Fibroblast of lung (primary cell): ENCODE measurements at places on chromosomes 4 and X. TPM values are rescaled to one million over a fixed set of nuclear protein-coding genes. Genes with fewer than 3 reads are reported as not detected.

Gene EDA2R
- 15.7 and 21.0 TPM in 2 replicates for total RNA-seq

Gene ARMCX1
- total RNA-seq, result 70.4 and 79.4 TPM in 2 replicates

Gene CPE
- 51.7 and 63.2 TPM in 2 replicates for total RNA-seq

Gene SOWAHB
- under 0.01 and 0.17 TPM in 2 replicates for total RNA-seq

Gene CHRDL1
- 4.5 and 9.0 TPM in 2 replicates for total RNA-seq

Gene HPGDS
- total RNA-seq, result not detected in 2 replicates

Gene PABPC1L2A
- total RNA-seq, result not detected in 2 replicates

Gene UCHL1
- total RNA-seq, result 282 and 397 TPM in 2 replicates

Gene SYN1
- under 0.01 and 0.17 TPM in 2 replicates for total RNA-seq

Gene FAM9B
- total RNA-seq, result not detected in 2 replicates

- DNase-seq, result no peak
These were observed 72.1 kb upstream of the FAM241A start for GRCh38 chr4:112073181-112073580.

DNA sequence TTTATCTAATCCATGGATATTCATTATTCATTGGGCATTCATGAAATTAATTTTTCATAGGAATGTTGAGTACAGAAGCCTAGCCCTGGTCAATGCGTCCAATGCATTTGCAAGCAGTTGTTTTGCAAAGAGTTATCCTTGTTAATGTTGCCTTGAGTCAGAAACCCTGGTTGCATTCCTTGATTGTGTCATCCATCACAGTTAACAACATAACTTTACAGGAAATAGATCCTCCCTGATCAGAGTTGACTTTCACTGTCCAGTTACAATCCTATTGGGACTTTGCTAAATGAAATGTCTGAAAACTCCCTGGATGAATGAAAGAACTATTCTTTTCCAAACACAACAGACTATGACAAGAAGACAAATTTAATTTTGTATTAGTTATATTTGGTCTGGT, 924.3 kb upstream of the SLIT2 start:
- DNase-seq, result no peak

DNA sequence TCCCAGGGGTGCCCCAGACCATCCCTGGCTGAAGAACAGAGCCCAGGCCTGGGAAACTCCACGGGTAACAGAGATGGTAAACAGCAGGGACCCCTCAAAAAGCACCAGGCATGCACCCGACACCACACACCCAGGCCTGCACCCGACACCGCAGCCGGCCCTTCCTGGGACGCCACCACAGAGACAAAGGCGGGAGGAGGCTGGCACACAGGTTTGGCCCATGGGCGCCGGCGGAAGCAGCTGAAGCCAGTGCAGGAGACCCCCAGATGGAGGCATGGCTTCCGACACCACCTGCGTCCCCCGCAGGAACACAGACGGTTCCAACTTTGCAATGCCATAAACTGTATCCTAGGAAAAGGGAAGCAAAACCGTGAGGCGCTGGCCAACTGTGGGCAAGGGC, 22.3 kb downstream of the CTBP1 start:
- DNase-seq, result no peak

DNA sequence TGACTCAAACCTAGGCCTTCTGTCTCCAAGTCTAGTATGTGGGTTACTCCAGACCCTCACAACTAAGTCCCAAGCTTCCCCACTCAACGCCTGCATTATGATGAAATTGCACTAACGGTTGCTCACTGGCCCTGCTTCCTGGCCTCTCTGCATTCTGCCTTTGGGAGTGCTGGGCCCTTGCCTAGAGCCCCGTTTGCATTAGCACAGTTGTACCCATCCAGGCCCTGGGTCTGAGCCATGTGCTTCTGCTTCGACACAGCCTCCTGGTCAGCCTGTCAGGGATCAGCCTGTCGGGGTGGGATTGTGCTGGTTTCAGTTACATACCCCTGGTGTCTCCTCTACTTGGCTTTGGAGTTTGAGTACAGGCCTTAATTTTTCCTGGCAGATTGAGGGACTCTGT, 58.4 kb downstream of the DCUN1D4 start:
- DNase-seq, result no peak

- no peak for DNase-seq
These were observed 1.5 kb downstream of the RADX start for GRCh38 chrX:106613277-106613676.

GRCh38 chrX:108250654-108251579, 159.3 kb downstream of the ATG4A start:
- DNase-seq, result no peak

DNA sequence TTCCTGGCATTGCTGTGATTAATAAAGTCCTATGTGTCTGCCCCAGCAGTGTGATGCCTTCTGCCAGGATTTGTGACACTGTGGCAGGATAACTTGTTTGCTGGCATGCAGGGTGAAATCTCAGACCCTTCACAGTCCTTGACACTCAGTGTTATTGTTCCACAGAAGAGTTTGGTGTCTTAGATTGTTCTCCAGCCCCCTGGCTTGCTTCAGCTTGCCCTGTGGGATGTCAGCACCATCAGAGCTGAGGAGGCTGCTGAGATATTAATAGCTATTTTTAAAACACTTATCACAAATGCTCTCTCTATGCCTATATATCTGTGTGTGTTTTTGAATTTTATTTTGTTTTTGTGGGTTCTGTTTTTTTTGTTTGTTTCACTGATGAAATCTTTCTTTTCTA, 136.9 kb downstream of the TSPAN5 start:
- no peak for DNase-seq

DNA sequence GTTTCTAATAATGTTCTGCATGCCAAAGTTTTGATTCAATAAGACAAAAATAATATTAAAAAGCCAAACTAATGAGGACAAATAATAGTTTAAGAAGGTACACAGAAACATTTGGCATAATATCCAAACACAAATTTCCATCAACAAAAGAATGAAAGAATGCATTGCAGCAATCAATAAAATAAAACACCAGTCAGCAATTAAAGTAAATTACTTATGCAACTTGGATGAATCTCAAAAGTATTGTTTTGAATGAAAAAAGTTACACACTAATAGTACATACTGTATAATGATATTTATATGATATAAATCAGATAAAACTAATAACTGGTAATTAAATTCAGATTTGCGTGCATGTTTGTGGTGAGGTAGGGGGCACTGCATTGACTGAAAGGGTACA, 285.5 kb upstream of the PCDH10 start:
- no peak for DNase-seq

DNA sequence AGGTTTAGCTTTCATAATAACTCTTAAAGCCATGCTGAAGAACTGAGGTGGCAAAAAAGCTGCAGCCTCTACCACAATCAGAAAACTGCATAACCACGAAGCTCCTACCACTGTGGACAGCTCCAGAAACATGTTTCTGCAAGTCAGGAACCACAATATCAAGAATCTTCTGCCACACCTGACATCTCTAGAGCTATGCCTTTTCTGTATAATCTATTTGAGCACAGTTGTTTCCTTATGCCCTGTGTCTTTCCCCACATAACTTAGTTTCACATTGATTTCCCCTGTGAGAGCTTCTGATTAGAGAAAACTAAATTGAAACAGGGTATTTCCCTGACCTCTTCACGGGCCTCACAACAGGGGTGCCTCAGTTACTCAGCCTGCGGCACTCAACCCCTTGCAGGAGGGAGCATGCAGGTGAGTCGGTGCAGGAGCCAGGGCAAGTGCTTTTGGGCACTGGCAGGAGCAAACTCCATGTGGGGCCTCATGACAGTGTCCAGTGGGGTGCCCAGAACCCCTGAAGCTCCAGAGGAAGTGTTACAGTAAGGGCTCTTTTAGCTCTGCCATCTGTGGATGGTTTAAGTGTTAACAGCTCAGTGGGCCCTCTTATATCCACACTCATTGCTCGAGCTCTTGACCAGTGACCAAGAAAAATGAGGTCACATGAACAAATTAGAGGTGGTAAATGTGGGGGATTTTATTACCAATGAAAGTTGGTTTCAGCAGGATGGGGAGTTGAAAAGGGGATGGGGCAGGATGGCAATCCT, 132.8 kb upstream of the BMP3 start:
- DNase-seq, result no peak

DNA sequence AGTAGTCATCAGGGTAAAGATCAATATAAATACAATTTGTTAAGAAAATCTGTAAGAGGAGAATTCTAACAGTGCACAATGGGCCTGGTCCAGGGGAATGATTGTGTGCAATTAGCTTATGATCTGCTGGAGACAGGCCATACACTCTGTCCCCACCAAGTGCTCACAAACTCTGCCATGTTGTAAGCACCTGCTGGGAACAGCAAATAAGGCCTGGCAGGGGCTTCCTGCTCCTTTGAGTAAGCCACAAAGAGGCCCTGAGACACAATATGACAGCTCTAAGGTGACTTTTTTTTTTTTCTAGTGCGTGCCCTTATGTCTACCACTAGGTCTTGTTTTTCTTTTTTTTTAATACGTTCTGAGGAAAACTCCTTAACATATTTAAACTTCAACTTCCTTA, 866.3 kb upstream of the PCDH7 start:
- DNase-seq, result no peak

- DNase-seq, result no peak
These were observed 203.7 kb upstream of the NWD2 start for GRCh38 chr4:37040816-37041215.

GRCh38 chrX:103417933-103418332, 41.6 kb downstream of the BEX3 start:
- peak; percentile 30 for DNase-seq

DNA sequence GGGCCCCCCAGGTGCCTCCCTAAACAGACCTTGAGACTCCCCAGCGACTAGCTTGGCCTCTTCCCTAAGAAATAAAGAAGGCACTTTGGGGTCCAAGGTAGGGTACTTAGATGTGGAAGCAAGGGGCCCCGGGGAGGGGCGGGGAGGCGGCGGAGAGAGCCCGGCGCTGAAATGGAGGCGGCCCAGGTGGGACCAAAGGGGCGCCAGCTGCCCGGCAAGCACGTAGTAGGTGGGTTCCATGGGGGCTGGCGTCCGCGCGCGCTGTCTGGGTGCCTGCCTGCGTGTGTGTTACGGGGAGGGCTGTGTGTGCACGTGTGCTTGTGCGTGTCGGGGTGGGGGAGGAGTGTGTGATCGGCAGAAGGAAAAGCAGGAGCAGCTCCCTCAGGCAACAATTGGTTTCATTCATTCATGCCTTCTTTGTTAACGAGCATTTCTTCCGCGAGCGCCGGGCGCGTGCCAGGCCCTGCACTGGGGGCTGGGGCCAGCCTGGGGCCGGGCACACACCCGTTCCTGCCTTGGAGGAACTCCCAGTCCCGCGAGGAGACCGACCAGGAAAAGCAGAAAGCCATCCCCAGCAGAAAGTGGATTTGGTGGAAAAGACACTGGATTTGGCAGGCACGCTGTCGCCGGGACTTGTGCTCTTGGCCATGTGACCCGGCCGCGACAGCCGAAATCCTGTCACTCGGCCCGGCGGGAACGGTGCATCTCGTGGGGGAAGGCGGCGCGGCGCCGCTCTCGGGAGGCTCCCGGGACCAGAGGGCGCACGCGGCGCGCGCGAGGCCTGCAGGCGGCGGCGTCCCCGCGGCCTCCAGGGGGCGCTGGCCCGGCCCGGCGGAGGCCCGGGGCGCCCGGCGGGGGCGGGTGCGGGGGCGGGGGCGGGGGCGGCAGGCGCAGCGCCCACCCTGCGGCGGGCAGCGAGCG, 3.3 kb upstream of the DUSP9 start:
- DNase-seq, result no peak

DNA sequence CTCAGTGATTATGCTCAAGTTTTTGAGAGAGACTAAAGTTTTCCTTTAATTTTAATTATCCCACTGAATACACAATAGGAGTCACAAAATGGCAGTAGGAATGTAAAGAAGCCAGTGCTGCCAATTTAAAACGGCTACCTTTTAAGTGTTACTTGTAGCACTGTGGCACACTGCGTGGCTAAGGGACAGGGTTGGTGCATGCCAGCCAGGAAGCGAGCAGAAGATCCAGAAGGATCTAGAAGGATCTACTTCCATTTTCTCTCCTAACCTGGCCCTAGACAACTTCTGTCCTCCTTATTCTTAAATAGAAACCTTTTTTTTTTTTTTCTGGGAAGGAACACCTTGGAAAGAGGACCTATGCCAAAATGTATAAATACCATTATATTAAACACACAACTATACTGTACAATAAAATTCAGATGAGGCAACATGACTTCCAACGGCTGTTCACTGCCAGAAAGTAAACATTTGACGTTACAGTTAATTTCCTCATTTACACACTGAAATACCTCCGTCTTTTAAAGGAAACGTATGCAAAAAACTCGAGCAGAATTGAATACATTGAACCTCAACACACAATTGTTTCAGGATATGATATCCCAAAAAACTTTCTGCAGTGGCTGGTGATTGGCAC, 2.7 kb downstream of the USP26 start:
- no peak for DNase-seq

GRCh38 chrX:119101168-119101567, 26.4 kb downstream of the KIAA1210 start:
- no peak for DNase-seq

- no peak for DNase-seq
These were observed 21.1 kb downstream of the ACSL1 start for GRCh38 chr4:184804621-184805020.

DNA sequence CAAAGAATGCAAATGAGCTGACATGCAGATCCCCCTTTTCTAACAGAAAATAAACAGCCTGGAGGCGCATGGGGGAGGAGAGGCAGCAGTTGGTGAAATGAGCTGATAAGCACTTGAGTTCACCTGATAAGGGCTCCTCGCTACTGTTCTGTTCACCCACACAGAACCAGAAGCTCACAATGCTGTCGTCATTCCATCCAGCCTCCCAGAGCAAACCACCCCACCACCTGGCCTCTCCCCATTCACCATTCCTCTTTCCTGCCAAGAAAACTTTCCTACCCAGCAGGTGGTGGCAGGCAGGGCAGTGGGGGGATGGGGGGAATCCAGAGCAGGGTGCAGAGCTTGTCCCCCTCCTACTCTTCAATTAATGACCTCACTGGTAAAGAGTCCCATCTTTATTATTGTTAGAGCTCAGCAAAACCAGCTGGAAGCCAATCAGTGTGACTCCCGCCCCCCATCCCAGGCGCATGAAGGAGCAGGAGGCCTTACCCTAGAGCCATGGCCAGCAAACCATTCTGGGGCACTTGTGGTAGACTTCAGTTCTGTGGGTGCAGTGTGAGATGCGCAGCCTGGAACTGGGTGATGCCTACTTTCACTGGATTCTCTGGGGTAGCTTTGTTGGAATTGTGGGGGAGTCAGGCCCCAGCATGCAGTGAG, 350.3 kb downstream of the ZIC3 start:
- DNase-seq, result no peak

GRCh38 chrX:130896802-130897501, 6.1 kb downstream of the ENOX2 start:
- peak; percentile 40 for DNase-seq
